ENCODE measurements at places on chromosomes 16 and 17.

DNA sequence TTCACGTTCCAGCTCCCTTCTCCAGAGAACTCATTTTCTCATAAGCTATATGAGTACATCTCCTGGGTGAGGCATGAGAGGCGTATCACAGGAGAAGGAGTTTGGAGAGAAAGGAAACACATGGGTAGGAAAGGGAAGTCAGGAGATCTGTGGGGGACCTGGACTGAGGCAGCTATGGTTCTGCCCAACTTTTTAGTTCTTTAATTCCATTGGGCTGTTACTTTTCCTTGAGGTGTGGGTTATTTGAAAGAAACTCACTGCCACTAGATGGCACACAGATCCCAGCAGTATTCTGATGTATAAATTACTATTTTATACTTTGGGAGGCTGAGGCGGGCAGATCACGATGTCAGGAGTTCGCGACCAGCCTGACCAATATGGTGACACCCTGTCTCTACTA, 63.6 kb downstream of the NUP93 start:
- DNase-seq = no peak

DNA sequence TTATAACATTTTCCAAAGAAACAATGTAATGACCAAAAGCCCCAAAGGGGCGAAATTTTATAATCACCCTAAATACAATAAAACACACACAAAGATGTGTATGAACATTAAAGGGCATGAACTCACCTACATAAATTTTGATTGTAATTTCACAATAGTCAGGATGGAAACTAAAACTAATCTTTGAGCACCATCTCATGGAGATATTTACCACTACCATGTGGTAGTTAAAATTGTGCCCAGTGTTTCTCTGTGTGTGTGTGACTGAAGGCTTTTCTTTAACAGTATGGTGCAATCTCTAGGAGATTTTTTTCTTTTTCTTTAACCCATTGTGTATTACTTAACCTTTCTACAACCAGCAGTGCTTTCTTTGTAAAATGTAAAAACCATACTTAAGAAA, 19.7 kb upstream of the MEIOC start:
- no peak for DNase-seq

DNA sequence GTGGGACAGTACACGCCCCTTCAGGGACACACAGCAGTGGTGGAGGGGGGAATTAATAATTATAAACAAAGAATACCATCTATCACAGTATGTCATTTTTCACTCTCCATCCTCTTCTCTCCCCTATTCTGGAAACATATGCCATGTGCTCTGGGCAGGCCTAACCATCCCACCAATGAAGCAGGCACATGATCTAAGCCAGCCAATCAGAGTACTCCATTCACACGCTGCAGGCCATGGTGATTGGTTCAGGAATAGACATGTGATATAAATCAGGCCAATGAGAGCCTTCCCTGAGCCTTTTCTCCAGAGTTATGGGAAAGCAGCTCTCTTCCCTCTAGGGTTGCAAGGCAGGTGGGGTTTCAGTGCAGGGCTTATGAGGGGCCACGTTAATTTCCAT, 36.5 kb downstream of the GSG1L start:
- no peak for DNase-seq

- DNase-seq = no peak
These were observed 59.6 kb upstream of the ENPP7 start for GRCh38 chr17:79671085-79671694.

DNA sequence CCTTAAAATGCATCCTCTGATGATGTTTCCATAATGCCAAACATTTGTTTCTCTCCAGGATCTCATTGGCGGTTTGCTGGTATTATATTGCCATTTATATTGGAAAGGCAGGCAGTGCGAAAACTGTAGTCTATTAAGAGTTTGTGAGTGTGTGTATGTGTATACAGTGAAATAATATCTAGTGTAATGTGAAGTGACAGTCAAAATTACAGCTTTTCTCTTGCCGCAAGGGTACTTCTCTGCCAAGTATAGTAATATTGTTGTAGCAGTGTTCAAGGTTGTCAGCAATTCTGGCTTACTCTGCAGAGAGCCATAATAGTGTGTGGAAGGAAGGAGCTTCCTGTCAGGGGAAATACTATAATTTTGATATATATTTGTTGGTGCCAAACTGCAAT, 178.6 kb downstream of the WWOX start:
- DNase-seq = no peak

DNA sequence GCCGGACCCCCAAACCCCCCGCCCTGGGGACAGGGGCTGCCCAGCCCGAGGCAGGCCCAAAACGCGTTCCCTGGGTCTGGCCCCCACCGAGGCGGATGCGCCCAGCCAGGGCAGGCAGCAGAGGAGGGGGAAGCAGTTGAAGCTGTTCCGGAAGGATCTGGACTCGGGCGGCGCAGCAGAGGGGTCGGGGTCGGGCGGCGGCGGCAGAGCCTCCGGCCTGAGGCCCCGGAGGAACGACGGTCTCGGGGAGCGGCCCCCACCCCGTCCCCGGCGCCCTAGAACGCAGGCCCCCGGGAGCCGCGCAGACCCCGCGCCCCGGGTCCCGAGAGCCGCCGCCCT, 22.9 kb upstream of the ZFPM1 start:
- DNase-seq = no peak

DNA sequence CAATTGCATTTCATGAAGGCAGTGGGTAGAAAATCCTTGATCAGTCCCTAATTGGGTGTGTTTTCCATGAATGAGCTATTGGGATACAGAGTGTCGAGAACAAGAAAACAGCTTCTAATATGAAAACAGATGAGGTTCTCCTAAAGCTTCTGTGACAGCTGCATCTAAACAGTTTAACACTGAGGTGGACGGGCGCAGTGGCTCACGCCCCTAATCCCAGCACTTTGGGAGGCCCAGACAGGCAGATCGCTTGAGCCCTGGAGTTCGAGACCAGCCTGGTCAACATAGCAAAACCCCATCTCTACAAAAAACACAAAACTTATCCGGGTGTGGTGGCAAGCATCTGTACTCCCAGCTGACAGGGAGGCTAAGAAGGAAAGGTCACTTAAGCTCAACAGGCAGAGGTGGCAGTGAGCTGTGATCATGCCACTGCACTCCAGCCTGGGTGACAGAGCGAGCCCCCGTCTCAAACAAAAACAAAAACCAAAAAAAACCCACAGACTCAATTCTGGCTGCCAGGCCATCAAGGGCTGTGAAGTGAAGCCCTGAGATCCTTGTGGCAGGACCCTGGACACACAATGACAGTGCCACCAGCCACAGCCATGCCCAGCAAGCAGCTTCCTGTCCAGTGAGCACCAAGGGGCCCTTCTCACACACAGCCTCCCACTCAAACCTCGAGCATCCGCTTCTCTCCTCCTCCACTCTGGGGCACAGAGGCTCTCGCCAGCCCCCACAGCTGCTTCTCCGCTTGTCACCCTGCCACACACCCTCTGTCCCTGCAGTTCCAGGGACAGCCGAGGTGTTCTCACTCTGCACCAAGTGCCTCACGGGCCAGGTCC, 44.0 kb downstream of the ANKRD11 start:
- no peak for DNase-seq

DNA sequence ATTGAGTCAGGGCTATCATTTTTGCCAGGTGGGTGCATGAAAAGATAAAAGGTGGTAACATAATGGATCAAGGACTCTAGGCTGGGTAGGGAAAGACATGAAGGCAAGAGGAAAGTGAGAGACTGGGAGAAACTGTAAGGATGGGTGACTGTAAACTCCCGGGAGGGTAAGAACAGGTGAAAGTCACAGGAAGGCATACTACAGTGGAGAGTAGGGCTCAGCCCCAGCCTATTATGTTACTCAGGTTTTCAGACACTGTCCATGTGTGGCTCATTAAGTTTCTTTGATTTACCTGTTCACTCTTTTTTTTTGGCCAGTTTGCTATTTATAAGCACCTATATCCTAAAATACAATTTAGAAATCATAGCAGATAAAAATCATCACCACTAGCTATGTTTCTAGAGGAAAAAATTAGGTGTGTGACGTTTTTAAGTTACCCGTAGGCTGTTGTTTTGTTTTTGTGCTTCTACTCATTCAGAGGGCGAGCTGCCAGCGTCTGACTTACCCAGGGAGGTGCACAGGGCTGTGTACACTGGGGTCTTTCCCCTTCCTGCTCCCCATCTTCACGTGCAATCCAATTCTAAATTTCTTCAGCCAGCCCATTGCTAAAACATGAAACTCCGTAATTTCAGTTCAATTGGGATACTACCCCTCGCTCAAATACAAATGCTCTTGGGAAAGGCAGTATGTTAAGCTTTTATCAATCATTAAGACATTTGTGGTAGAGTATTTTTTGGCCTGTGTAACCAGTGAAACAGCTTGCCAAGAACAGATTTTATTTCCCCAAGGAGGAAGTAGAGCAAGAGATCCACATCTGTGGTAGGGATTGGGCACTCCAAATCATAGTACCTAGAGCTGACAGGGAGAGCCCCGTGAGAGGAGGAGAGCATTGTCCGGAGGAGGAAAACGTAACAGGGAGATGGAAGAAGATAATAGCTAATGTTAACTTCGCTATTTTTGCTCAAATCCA, 21.7 kb upstream of the VWA3A start:
- DNase-seq = no peak

GRCh38 chr16:85549766-85550421, 63.2 kb upstream of the GSE1 start:
- DNase-seq = no peak

GRCh38 chr17:21330436-21331160, 45.6 kb upstream of the KCNJ12 start:
- no peak for DNase-seq

- no peak for DNase-seq
These were observed 616 bp downstream of the ACTG1 start for GRCh38 chr17:81511804-81512561.

DNA sequence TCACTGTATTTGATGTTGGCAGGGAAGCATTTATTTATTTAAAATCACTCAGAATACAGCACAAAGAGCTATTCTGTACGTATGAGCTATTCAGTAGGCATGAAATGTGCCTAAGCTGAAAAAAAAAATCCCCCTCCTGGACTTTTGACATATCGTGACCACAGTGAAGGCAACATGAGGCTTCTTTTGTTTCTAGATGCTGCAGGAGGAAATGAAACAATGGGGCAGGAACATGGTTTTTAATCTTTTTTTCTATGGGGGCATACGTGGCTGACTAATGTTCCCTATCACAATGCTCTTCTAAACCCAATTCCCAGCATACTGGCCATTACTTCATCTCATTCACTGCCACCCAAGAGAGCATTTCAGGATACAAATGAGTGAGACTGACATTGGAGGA, 191.0 kb upstream of the PMFBP1 start:
- DNase-seq = no peak
